ENCODE measurements at places on chromosomes 1 and 21.

GRCh38 chr21:46461909-46462308 lies 3.2 kb downstream of the DIP2A start:
- DNase-seq: no peak

GRCh38 chr1:15388201-15388880 lies 21.3 kb upstream of the EFHD2 start:
- DNase-seq: no peak

DNA sequence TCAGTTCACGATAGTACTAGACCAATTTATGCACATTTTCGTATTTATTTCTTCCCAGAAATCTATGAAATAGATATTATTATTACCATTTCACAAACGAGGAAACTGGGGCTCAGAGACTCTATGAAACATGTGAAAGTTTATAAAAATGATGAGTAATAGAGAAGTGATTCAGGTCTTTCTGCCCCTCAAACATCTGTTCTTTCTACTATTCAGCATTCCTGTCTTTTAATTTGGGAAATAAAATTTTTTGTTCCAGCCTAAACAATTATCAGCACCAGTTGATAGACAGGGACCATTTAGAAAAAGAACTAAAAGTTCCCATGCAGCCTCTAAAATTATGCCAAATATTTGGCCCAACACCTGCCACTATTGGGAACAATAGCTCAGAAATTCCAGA lies 585.1 kb downstream of the PTPRC start:
- no peak for DNase-seq

DNA sequence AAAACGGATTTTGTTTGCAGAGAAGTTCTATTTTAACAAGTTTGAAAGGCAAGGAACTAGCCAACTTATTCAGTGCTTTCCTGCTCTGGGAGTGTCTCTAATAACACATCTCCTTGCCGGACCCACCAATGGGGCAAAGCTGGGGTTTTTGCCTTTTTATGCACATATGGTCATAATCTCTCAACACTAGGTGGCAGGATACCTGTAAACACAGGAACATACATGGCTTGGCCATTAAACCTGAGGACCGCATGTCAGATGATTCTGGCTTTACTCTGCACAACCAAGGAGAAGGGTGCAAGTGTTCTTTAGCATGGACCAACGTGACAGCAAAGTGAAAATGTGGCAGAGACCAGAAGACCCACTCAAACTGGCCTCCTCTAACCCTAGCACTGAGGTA lies 4.9 kb downstream of the TMEM9 start:
- DNase-seq: peak; percentile 36

GRCh38 chr1:116768416-116769103 lies 14.3 kb downstream of the CD2 start:
- no peak for DNase-seq
